Ammon's horn (tissue), 1 donor: ENCODE measurements at places on chromosomes 2 and 18.
A peak's percentile ranks its signal among the peaks of the same experiment; 100 is the strongest.

DNA sequence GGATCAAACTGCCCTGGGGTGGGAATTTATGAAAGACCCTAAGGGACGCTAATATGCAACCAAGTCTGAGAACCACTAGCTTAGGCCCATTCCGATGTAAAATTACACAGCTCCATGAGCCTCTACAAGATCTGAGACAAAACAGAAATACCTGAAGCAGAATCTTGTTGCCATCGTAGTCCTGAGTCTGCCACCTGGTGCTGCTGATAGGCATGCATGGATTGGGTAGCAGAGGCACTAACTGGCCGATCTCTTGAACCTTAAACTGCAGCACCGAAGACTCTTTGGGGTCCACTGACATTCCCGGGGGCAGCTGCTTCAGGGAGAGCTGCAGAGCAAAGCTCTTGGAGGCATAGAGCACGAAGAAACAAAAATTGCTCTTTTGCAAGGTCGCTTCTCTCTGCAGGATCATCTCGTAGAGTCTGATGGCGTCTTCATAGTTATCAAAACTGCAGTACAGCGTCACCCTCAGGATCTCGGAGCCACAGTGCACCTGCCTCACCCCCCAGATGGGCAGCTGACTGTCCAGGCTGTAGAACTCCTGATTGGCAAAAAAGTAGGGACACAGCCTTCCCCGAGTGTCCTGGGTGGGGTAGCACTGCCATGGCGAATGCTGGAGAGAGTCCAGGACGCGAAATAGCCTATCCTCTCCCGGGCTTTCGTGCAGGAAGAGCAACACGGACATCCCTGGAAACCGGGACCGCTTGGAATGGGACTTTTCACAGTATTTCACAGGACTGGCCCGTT lies 848 bp downstream of the FAM124B start:
- no peak for DNase-seq

- DNase-seq = peak; percentile 71
These were observed 18.6 kb upstream of the NCL start for GRCh38 chr2:231482806-231483391.

DNA sequence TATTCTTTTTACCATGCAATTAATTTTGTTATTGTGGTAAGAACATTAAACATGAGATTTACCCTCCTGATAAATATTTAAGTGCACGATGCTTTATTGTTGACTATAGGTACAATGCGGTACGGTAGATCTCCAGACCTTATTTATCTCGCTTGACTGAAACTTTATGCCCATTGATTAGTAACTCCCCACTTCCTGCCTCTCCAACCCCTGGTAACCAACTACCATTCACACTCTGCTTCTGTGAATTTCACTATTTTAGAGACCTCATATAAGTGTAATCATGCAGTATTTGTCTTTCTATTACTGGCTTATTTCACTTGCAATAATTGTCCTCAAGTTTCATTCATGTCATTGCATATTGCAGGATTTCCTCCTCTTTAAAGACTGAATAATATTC lies 195.7 kb upstream of the ID2 start:
- no peak for DNase-seq

GRCh38 chr18:10143596-10143995 lies 229.8 kb downstream of the VAPA start:
- no peak for DNase-seq

DNA sequence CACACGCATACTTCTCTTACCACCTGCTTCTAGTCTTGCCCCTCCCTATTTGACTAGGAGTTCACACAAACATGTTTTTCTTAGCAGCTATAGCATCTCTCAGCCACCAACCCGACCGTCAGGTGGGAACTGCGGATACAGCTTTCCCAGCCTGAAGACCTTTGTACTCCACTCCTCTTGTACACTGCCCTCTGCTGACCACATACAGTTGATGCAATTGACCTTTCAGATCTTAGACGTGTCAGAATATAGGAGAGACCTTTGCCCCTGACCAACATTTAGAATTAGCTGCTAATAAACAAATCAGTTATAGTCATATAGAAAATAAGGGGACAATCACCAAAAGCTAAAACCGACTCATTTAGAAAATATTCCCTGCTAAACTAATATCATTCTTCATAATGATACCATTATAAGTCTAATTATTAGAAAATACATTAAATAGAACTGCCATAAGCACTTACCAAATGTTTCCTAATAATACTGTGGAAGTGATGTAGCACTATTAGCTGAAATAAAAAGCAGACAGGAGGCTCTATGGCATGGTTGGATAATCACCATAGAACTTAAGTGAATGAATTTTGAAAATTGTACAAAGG lies 208.4 kb downstream of the RAD51AP2 start:
- DNase-seq = peak; percentile 63

GRCh38 chr18:78793313-78794070 lies 186.1 kb upstream of the SALL3 start:
- DNase-seq = no peak

- no peak for DNase-seq
These were observed 94.9 kb upstream of the PDE1A start for GRCh38 chr2:182521453-182522404.

DNA sequence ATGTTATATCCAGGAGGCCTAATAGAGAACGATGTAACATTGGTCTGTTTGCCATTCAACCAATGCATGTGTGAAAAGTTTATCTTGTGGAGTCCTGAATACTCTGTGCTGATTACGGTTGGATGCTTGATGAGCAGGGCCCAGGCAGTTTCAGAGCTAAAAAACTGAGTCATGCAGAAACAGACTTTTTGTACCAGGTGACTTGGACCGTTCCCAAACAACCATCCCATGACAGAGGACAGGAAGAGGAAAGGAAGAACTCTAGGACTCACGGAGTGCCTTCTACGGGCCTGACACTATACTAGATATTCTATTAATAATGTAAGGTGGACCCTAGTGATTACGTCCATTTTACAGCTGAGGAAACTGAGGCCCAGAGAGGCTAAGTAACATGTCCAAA lies 142.1 kb downstream of the ARHGAP28 start:
- no peak for DNase-seq

DNA sequence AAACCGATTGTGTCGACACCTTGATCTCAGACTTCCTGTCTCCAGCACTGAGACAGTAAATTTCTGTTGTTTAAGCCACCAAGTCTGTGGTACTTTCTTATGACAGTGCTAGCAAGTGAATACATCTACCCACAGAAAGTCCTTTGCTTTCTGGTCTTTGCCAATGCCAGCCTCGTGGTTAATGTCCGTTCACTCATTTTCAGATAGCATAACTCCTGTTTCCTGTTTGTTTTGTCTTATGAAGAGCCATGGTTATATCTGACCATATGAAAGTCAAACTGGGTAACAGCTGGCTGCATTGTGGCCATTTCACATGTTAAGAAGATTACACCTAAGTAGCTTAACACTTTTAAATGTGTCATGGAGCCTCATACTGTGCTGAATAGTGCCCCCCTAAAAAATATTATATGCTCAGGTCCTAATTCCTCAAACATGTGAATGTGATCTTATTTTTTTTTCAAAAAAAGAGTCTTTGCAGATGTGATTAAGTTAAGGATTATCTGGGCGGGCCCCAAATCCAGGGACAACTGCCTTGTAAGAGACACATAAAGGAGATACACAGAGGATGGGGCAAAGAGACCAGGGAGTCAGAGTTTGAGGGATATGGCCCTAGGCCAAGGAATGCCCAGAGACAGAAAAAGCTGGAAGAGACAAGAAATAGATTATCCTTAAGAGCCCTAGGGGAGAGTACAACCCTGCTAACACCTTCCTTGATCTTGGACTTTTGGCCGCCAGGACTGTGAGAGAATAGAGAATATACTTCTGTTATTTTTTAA lies 118.0 kb downstream of the KCNE4 start:
- no peak for DNase-seq

GRCh38 chr2:3805201-3805939 lies 102.0 kb downstream of the DCDC2C start:
- DNase-seq = no peak

GRCh38 chr2:128489526-128490273 lies 171.0 kb upstream of the HS6ST1 start:
- no peak for DNase-seq

DNA sequence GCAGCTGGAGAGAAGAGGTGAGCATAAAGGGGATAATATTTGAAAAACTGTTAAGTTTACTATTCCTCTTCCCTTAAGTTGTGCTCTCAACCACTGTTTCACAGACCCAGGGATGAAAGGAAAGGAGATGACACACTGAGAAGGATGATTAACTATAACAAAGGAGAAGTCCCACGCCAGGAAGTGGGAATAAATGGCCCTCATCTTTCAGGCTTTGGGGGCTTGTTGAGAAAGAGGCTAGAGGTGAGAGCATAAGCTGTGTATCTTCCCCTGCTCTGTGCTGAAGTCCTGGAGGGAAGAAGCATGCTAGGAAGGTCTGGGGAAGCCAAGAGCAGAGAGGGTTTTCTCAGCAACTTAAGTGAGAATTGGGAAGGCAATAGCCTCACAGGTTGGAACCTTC lies 399.1 kb upstream of the ATP5MC3 start:
- no peak for DNase-seq

DNA sequence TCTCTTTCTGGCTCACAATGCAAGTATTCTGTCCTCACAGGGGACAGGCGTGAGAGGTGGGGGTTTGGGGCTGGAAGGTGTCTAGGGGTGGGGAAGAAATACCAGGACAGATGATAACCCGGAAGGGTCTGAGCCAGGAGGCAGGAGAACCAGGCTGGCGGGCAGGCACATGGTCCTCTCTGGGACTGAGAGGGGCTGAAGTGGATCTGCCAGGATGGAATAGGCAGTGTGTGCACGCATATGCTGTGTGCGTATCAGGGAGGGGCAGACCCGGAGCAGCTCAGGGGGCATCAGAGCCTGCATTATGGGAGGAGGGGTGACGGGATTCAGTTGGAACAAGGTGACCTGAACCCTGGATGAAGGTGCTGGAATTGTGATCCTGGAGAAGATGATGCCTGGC lies 157.3 kb downstream of the DYSF start:
- no peak for DNase-seq

- DNase-seq = no peak
These were observed 137.9 kb upstream of the RAB12 start for GRCh38 chr18:8471372-8471771.

- peak; percentile 76 for DNase-seq
These were observed 19.8 kb downstream of the MYL12B start for GRCh38 chr18:3281456-3282400.

- no peak for DNase-seq
These were observed 740.5 kb downstream of the GALR1 start for GRCh38 chr18:77990131-77990530.

DNA sequence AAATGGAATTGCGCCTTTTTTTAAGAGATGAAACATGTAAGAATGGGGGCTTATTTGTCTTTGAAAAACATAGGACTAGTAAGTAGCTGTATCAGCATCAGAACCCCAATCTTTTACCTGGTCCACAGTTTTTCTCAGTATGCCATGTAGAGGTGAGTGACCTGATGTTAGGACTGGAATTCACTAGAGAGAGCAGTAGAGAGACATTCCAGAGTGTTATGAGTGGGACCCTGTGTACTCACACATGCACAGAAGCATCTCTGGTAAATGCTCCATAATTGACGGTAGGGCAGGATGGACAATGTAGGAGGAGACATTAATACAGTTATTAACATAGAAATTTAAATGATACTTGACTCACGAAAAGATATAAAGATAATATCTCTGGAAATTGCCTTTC lies 1.4 kb upstream of the GALNT13 start:
- peak; percentile 41 for DNase-seq

- DNase-seq = no peak
These were observed 5.7 kb downstream of the MCFD2 start for GRCh38 chr2:46909771-46910419.

DNA sequence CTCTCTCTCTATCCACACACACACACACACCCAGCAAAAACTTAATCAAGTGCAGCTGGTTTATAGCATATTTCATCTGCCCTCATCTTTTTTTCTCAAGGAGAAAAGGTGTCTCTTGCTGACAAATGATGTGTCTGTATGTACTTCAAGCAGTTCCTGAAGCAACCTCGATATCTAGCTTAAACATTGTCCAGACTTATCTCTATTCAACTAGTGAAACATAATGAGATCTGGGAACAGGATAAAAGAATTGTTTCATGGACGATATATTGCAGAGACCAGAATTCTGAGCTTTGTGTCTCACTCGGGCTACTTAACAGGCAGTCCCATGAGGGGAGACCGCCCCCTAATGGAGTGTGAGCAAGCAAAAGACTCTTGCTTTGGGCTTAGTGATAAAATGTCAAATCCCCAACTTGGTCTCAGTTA lies 929.2 kb upstream of the SOX11 start:
- DNase-seq = peak; percentile 37

- DNase-seq = no peak
These were observed 165.2 kb downstream of the TRIB2 start for GRCh38 chr2:12881952-12882351.

GRCh38 chr2:136613096-136613495 lies 152.2 kb upstream of the THSD7B start:
- no peak for DNase-seq

GRCh38 chr2:142862847-142863246 lies 14.6 kb upstream of the KYNU start:
- no peak for DNase-seq

DNA sequence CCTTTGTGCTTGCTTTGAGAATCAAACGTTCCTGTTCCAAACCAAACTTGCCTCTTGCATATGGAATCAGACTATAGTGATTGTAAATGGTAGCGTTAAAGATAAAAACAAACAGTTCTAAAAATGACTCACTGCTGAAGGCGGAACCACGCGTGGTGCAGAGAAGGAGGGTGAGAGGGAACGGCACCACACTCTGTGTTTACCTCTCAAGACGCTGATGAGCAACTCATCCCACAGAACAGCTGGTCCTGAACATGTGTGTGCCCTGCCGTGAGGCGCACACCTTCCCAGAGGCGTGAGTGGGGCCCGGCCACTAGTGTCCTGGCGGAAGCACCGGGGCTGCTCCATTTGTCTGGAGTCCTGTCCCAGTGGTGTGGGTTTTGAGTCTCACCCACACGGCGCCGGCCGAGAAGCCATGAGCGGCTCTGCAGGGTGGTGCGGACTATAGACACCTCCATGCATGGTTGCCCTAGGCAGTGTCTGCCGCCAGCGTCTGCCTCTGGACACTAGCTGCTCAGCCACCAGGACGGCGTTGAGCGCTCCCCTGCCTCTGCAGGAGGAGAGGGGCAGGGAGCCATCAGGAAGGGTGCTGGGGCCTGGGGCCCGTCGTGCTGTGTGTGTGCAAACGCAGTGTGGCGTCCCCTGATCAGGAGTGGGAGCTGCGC lies 52.1 kb downstream of the NFATC1 start:
- no peak for DNase-seq

DNA sequence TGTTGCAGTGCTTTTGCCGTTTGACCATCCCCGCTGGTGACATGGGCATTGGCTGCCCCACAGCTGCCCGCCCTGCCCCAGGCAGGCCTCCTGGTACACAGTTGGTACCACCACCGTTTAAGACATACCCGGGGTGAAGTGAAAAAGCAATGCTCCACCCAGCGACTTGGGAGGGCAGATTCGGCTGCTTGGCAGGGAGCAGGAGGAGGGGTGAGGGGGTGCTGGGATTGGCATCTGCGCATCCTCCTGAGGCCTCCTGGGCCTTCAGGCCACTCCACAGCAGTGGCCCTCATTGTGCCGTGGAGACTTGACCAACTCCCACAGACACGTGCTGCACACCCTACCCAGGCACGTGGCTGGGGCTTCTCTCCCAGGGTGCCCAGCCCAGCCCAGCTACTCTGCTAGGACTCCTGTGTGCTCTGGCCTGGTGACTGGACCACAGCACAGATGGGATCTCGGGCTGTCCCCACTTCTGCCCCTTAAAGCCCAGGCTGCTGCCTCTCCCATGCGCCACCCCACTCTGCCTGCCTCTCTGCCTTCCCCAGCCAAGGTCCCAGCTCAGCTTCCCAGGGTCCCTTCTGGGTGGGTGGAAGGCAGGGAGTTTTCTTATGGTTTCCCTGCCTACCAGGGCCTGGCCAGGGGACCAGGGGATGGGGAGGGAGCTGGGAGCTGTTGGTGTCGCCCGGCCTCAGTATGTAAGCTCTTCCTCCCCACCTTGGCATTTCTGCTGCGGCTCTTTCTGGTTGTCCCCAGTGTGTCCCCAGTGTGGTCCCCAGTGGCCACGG lies 157.0 kb upstream of the HS6ST1 start:
- no peak for DNase-seq
